ENCODE measurements at places on chromosomes 7 and 10. TPM values are rescaled to one million over a fixed set of nuclear protein-coding genes. Genes with fewer than 3 reads are reported as not detected.

CLCN1 gene
- 3.6 TPM for total RNA-seq

PFKFB3 gene
- total RNA-seq, result 225 TPM

GRCh38 chr7:68559518-68559917, 1038.8 kb upstream of the AUTS2 start:
- H3K4me3 ChIP-seq, result no peak overlapping the region
- H3K4me1 ChIP-seq, result no peaks in the 10 kb centered on the region
- peaks cover 4% of the 10 kb centered on the region for H3K27me3 ChIP-seq
- no peaks in the 10 kb centered on the region for H3K36me3 ChIP-seq
- DNase-seq, result no peak

MBLAC1 gene
- total RNA-seq, result 1.5 TPM

DNA sequence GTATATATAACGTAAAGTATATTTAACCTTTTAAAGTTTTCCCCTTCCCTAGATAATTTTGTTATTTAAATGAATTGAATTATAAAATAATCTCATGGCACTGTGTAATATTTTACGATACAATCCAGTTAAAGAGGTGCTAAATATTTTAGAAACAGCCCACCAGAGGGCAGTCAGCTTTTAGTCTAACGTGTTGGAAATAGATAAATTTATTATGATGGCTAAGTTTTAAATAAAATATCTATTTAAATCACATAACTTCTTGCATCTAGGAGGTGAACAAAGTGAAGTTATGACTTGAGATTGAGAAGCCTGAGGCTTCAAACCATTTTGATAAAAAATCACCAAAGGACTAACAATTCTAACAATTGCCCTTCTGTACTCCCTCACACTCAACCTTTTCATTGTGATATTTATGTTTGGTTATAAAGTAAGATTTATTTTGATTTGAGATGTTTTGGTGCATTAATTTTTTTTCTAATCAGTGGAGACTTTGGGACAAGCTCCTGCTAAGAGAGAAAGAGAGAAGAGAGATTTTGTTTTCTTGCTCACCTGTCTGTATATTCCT, 171.5 kb upstream of the SP4 start:
- no peak for DNase-seq
- no peaks in the 10 kb centered on the region for H3K36me3 ChIP-seq
- peaks cover 2% of the 10 kb centered on the region for H3K27me3 ChIP-seq

SH2B2 gene
- 36.3 TPM for total RNA-seq

DNA sequence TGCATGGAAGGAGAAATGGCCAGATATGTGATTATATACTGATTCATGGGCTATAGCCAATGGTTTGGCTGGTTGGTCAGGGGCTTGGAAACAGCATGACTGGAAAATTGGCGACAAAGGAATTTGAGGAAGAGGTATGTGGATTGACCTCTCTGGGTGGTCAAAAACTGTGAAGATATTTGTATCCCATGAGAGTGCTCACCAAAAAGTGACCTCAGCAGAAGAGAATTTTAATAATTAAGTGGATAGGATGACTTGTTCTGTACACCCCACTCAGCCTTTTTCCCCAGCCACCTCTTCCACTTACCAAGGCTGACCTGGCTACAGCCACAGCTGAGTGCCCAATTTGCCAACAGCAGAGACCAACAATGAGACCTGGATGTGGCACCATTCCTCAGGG, 146.7 kb downstream of the GPR37 start:
- DNase-seq, result no peak
- no peaks in the 10 kb centered on the region for H3K27me3 ChIP-seq
- no peak overlapping the region for H3K27ac ChIP-seq
- no peak overlapping the region for H3K4me3 ChIP-seq
- H3K36me3 ChIP-seq, result no peaks in the 10 kb centered on the region

NEBL gene
- total RNA-seq, result 0.89 TPM

GRCh38 chr10:30172091-30172490, 112.7 kb upstream of the JCAD start:
- DNase-seq, result no peak
- no peaks in the 10 kb centered on the region for H3K4me1 ChIP-seq
- no peak overlapping the region for H3K27ac ChIP-seq
- H3K27me3 ChIP-seq, result no peaks in the 10 kb centered on the region
- H3K36me3 ChIP-seq, result no peaks in the 10 kb centered on the region

GRCh38 chr7:50448823-50449222, 1.3 kb downstream of the FIGNL1 start:
- peaks cover 38% of the 10 kb centered on the region for H3K36me3 ChIP-seq
- H3K4me1 ChIP-seq, result peaks cover 6% of the 10 kb centered on the region
- DNase-seq, result no peak

GRCh38 chr7:31020161-31020560, 31.9 kb upstream of the ADCYAP1R1 start:
- no peak overlapping the region for H3K27ac ChIP-seq
- H3K4me1 ChIP-seq, result no peaks in the 10 kb centered on the region
- H3K27me3 ChIP-seq, result no peaks in the 10 kb centered on the region
- DNase-seq, result no peak
- H3K36me3 ChIP-seq, result no peaks in the 10 kb centered on the region

DNA sequence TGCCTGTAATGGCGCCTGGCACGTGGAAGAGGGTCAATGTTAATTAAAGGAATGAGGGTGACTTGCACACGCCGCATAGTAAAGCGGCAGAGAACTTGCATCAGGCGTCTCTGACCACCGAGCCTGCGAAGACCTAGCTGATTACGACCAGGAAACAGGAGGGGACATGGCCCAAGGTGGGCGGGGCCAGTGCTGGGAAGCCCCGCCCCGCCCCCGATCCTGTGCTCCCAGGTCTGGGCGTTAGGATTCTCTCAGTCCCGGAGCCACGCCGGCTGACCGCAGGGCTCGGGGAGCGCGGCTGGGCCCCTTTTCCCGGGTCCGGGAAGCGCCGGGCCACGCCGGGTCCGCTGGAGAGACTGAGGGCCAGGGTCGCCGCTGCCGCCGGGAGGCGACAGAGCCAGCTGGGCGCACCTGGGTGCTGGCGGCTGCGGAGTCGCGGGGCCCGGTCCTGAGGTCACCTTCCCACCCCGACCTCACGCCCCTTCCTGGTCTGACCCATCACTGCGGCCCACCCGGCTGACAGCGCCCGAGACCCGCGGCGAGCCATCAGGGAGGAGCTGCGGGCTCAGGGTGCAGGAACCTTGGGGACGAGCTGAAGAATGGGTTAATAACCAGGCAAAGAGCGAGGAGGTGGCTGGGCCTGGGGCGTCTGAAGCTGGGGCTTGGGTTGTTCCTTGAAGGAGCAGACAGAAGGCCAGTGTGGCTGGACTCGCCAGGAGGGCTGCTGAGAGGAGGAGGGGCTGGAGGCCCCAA, 23.0 kb upstream of the GRID1 start:
- no peaks in the 10 kb centered on the region for H3K27me3 ChIP-seq
- peaks cover 3% of the 10 kb centered on the region for H3K4me1 ChIP-seq
- no peak overlapping the region for H3K27ac ChIP-seq
- H3K36me3 ChIP-seq, result no peaks in the 10 kb centered on the region
- H3K4me3 ChIP-seq, result peak overlapping the region; percentile 50
- DNase-seq, result peak; percentile 28

- H3K27me3 ChIP-seq, result no peaks in the 10 kb centered on the region
- no peak for DNase-seq
- H3K36me3 ChIP-seq, result no peaks in the 10 kb centered on the region
- H3K4me1 ChIP-seq, result no peaks in the 10 kb centered on the region
- H3K27ac ChIP-seq, result no peak overlapping the region
These were observed 184.1 kb downstream of the CREB5 start for GRCh38 chr7:28596245-28596935.

PNLIP gene
- 3.5 TPM for total RNA-seq
